ENCODE measurements at places on chromosomes 1 and 21.

DNA sequence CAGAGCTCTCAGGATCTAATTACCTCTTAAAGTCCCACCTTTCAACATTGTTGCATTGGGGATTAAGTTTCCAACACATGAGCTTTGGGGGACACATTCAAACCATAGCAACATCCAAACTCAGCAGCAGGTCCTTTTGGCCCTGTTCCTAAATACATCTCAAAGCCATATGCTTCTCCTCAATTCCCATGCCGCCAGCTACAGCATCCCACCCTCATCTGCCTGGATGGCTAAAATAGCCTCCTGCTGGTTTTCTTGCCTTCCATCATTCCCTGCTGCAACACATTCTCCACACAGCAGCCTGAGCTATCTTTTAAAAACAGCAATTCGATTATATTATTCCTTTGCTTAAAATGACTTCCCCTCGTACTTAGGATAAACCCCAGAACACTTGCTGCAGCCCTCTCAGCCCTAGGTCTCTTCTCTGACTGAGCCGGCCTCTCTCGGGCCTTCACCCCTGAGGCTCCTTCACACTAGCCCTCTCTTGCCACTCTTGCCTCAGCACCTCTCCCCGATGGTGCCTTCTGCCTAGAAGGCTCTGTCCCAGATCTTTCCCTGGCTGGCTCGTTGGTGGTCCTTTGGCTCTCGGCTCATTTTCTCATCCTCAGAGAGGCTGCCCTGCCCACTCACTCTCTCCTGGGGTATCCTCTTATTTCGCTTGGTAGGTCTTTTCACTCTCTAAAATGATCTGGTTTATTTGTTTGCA is 16.5 kb downstream of the MYBPH start:
- no peaks in the 10 kb centered on the region for H3K27me3 ChIP-seq
- H3K4me3 ChIP-seq: no peak overlapping the region
- no peak for DNase-seq
- no peaks in the 10 kb centered on the region for H3K36me3 ChIP-seq
- H3K27ac ChIP-seq: no peak overlapping the region
- H3K4me1 ChIP-seq: no peaks in the 10 kb centered on the region

DNA sequence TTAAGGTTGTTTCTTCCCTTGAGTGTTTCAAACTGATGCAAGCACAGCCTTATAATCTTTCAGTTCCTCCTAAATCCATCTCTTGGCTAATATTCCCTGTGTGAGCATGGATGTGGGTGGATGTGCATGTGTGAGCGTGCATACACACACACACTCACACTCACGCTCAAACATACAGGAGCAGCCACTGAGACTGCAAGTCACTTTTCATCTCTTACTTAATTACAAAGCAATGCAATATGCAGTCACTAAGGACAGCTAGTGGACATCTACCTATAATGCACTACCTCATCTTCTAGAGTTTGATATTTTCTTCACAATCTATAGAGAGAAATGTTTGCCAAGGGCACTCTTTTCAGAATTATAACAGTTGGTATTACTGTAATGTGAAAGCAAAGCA is 1.4 kb downstream of the ESRRG start:
- no peak for DNase-seq
- no peaks in the 10 kb centered on the region for H3K4me1 ChIP-seq
- H3K4me3 ChIP-seq: no peak overlapping the region
- H3K27me3 ChIP-seq: no peaks in the 10 kb centered on the region

DNA sequence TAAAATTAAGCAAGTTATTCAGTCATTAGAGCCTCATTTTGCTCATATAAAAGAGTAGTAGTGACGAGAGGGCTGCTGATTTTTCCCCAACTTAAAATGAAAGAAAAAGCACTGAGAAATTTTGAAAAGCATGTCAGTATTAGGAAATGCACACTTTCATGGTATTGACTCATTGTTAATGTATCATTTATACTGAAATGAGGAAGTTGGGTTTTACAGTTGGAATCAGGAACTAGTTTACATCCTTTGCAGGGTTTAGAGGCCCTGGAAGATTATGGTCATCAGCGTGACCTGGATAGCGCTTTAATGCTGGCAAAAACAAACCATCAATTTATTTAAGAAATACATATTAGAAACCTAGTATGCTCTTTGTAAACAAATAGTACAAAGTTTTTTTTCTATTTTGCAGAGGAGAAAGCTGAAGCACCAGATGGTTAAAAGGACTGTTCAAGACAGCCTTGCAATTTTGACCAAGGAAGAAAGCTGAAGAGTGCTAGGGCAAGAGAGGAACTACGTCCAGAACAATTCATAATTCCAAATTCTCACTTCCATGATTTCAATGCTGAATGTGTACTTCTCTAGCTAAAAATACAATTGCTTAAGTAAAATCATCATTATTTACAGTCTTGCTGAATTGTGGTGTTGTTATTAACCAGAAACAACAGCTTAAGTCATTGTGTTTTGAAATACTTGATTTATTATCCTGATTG is 94.8 kb upstream of the SGIP1 start:
- no peak for DNase-seq
- no peaks in the 10 kb centered on the region for H3K4me1 ChIP-seq
- H3K36me3 ChIP-seq: no peaks in the 10 kb centered on the region
- no peak overlapping the region for H3K27ac ChIP-seq
- no peak overlapping the region for H3K4me3 ChIP-seq
- no peaks in the 10 kb centered on the region for H3K27me3 ChIP-seq

GRCh38 chr1:84143796-84144565 is at the start of gene PRKACB:
Gene PRKACB (plus strand): TSS chr1:84144271. CDS start chr1:84144362, 91 bp downstream.
- H3K4me3 ChIP-seq: peak within 1 kb of the TSS; percentile 63
- peak within 1 kb of the TSS; percentile 69 for H3K27ac ChIP-seq
- H3K4me1 ChIP-seq: peaks cover 10% of the 10 kb centered on the region
- no peaks in the 10 kb centered on the region for H3K36me3 ChIP-seq
- no peak for DNase-seq

- H3K4me3 ChIP-seq: no peak overlapping the region
- no peak overlapping the region for H3K27ac ChIP-seq
- no peaks in the 10 kb centered on the region for H3K36me3 ChIP-seq
- H3K27me3 ChIP-seq: no peaks in the 10 kb centered on the region
- no peak for DNase-seq
- H3K4me1 ChIP-seq: no peaks in the 10 kb centered on the region
These were observed 60.8 kb downstream of the NGF start for GRCh38 chr1:115277276-115277675.

DNA sequence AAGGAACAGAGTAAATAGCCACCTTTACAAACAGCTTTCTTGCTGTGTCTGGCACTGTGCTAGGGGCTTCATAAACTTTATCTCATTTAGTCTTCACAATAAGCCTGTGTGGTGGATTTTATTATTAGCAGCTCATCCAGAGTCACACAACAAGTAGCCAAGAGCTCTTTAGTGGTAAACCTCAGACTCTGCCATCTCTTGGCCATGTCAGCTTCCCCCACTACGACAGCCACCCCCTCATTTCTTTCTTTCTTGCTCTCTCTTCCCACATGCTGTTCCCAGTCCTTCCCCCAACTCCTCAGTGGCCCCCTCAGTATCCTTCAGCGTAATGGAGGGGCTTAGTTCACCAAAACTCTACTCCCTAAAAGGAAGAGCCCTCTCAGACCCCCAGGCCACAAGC is 1.2 kb upstream of the ZNF683 start:
- peak overlapping the region; percentile 29 for H3K27ac ChIP-seq
- DNase-seq: no peak
- H3K27me3 ChIP-seq: no peaks in the 10 kb centered on the region
- peaks cover 88% of the 10 kb centered on the region for H3K4me1 ChIP-seq

- no peaks in the 10 kb centered on the region for H3K27me3 ChIP-seq
- DNase-seq: no peak
- no peaks in the 10 kb centered on the region for H3K36me3 ChIP-seq
These were observed 65.1 kb downstream of the TCP10L start for GRCh38 chr21:32519945-32520874.

GRCh38 chr1:117646956-117647355 is 41.1 kb downstream of the TENT5C start:
- H3K4me1 ChIP-seq: peaks cover 10% of the 10 kb centered on the region
- no peak overlapping the region for H3K27ac ChIP-seq

GRCh38 chr1:229590119-229590518 is 31.6 kb upstream of the ABCB10 start:
- H3K36me3 ChIP-seq: peaks cover 18% of the 10 kb centered on the region
- no peaks in the 10 kb centered on the region for H3K27me3 ChIP-seq
- H3K4me3 ChIP-seq: no peak overlapping the region
- H3K4me1 ChIP-seq: no peaks in the 10 kb centered on the region

- H3K27me3 ChIP-seq: no peaks in the 10 kb centered on the region
- H3K4me3 ChIP-seq: no peak overlapping the region
- H3K27ac ChIP-seq: no peak overlapping the region
- H3K36me3 ChIP-seq: no peaks in the 10 kb centered on the region
- no peaks in the 10 kb centered on the region for H3K4me1 ChIP-seq
These were observed 32.7 kb upstream of the DHCR24 start for GRCh38 chr1:54919367-54920359.

GRCh38 chr1:162135271-162135775 is 65.8 kb downstream of the NOS1AP start:
- no peaks in the 10 kb centered on the region for H3K4me1 ChIP-seq
- no peak overlapping the region for H3K27ac ChIP-seq
- no peaks in the 10 kb centered on the region for H3K36me3 ChIP-seq
- no peaks in the 10 kb centered on the region for H3K27me3 ChIP-seq
- no peak for DNase-seq

DNA sequence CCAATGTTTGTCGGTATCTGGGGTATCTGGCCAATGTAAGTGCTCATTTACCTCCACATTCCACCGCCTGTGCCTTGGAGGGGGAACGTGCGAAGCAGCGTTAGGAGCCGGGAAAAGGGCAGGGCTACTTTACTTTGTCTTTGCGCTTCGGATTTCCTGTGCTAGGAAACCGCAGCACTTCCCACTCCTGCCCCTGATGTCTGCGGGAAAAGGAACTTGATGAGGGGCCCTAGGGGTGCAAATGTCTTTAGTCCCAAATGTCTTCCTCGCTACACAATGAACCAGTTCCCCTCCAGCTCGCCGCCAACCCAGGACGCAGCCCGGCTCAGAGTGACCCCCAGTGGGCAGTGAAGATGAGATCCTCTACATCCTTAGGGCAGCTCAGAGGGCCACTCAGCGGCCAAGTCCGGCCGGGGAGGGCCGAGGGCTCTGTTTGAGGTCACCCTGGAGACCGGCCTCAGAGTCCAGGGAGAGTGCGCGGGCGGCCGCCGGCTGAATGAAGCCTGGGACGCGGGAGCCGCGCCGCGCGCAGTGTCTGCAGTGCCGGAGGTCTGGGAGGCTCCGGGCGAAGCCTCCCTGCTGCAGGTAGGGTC is at the start of gene DYNLT5:
Gene DYNLT5, plus strand, starts transcription at position 460 of the 593 bp plus-strand sequence. CDS start 2,200 bp downstream, outside the sequence.
- peak within 1 kb of the TSS; percentile 19 for H3K4me3 ChIP-seq
- peaks cover 17% of the 10 kb centered on the region for H3K27me3 ChIP-seq
- H3K4me1 ChIP-seq: peaks cover 12% of the 10 kb centered on the region
- no peaks in the 10 kb centered on the region for H3K36me3 ChIP-seq

- no peaks in the 10 kb centered on the region for H3K27me3 ChIP-seq
- no peak for DNase-seq
- H3K27ac ChIP-seq: no peak overlapping the region
These were observed 6.9 kb upstream of the FMN2 start for GRCh38 chr1:240084749-240085148.

GRCh38 chr1:97004743-97005142 is 283.2 kb downstream of the PTBP2 start:
- H3K27me3 ChIP-seq: no peaks in the 10 kb centered on the region
- DNase-seq: no peak
- no peak overlapping the region for H3K27ac ChIP-seq
- no peaks in the 10 kb centered on the region for H3K4me1 ChIP-seq

DNA sequence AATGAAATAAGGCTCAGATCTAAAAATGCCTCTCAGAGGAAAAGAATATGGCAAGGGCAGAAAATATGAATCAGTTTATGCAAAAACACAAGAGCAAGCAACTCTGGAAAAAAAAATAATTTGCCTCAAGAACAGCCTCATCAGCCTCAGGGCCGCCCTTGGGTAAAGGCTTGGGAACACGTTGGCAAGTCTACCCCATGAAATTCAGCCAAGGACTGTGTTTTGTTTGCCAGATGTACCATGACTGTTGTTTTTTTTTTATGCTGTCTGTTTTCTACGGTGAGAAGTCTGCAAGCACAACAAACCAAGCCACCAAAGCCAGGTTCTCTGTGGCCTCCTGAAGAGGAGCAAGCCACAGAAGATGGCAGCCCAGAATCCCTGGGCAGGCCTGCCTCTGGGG is 18.0 kb downstream of the HHIPL2 start:
- no peaks in the 10 kb centered on the region for H3K4me1 ChIP-seq
- DNase-seq: no peak
- H3K36me3 ChIP-seq: no peaks in the 10 kb centered on the region

DNA sequence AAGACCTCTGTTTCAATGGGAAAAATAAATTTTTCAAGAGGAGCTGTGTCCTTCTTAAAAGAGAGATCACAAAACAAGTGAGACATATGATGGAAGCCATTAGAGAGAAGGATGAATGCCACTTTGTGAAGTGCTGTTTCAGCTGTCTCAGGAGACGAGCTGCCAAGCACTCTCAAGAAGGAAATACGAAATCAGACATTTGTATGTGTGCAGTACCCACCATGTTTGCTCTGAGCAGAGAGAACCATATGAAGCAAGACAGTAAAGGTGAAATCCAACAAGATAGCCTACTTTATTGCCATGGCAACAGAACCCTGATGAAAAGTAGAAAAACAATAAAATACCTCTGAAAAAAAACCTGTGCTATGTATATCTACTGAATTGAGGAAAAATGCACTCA is 168.1 kb downstream of the AMY1C start:
- H3K36me3 ChIP-seq: no peaks in the 10 kb centered on the region
- H3K4me3 ChIP-seq: no peak overlapping the region
- no peaks in the 10 kb centered on the region for H3K27me3 ChIP-seq
- H3K4me1 ChIP-seq: no peaks in the 10 kb centered on the region

DNA sequence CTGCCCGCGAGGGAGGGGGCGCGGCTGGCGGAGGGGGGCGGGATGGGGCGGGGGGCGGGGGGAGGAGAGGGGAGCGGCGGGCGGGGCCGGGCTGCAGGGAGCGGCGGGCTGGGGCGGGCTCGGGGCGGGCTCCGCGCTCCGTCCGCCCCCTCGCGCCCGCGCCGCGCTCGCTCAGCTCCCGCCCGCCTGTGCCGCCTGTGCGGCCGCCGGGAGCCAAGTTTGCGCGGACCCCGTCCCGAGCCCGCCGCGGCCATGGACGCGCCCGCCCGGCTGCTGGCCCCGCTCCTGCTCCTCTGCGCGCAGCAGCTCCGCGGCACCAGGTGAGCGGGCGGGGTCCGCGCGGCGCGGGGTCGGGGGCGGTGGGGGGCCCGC is at the start of gene GABRD:
Gene GABRD, plus strand, starts transcription at position 174 of the 372 bp plus-strand sequence. Its CDS starts 79 bp downstream, at position 253.
- DNase-seq: no peak
- no peak within 1 kb of the TSS for H3K4me3 ChIP-seq
- H3K27ac ChIP-seq: no peak within 1 kb of the TSS
- H3K27me3 ChIP-seq: peaks cover 33% of the 10 kb centered on the region
- peaks cover 9% of the 10 kb centered on the region for H3K4me1 ChIP-seq

- no peak overlapping the region for H3K27ac ChIP-seq
- no peaks in the 10 kb centered on the region for H3K36me3 ChIP-seq
- DNase-seq: no peak
- no peaks in the 10 kb centered on the region for H3K4me1 ChIP-seq
- no peak overlapping the region for H3K4me3 ChIP-seq
- H3K27me3 ChIP-seq: no peaks in the 10 kb centered on the region
These were observed 114.9 kb upstream of the DPT start for GRCh38 chr1:168843950-168844349.
